ENCODE measurements at places on chromosomes 12 and 14. TPM values are rescaled to one million over a fixed set of nuclear protein-coding genes. Genes with fewer than 3 reads are reported as not detected.

GRCh38 chr12:49939307-49939706 lies 11.2 kb upstream of the AQP2 start:
- no peaks in the 10 kb centered on the region for H3K4me1 ChIP-seq
- no peak overlapping the region for H3K27ac ChIP-seq
- DNase-seq = no peak
- no peak overlapping the region for H3K4me3 ChIP-seq

- H3K27ac ChIP-seq = no peak overlapping the region
- H3K4me3 ChIP-seq = no peak overlapping the region
- H3K4me1 ChIP-seq = no peaks in the 10 kb centered on the region
- no peak for DNase-seq
- no peaks in the 10 kb centered on the region for H3K27me3 ChIP-seq
Observed at GRCh38 chr14:81018684-81019083, 63.3 kb downstream of the TSHR start.

GRCh38 chr12:56297400-56297799 lies 2.7 kb downstream of the CS start:
- no peak overlapping the region for H3K27ac ChIP-seq
- no peak for DNase-seq
- peaks cover 69% of the 10 kb centered on the region for H3K4me1 ChIP-seq
- H3K27me3 ChIP-seq = no peaks in the 10 kb centered on the region
- H3K4me3 ChIP-seq = no peak overlapping the region
- H3K36me3 ChIP-seq = peaks cover 9% of the 10 kb centered on the region

- no peaks in the 10 kb centered on the region for H3K36me3 ChIP-seq
- no peak overlapping the region for H3K27ac ChIP-seq
- H3K4me1 ChIP-seq = no peaks in the 10 kb centered on the region
Observed at GRCh38 chr12:82414044-82414443, 55.7 kb downstream of the METTL25 start.

GRCh38 chr14:100419856-100420255 lies 96.7 kb downstream of the SLC25A47 start:
- DNase-seq = no peak
- no peaks in the 10 kb centered on the region for H3K4me1 ChIP-seq
- H3K27me3 ChIP-seq = no peaks in the 10 kb centered on the region
- no peak overlapping the region for H3K27ac ChIP-seq

DNA sequence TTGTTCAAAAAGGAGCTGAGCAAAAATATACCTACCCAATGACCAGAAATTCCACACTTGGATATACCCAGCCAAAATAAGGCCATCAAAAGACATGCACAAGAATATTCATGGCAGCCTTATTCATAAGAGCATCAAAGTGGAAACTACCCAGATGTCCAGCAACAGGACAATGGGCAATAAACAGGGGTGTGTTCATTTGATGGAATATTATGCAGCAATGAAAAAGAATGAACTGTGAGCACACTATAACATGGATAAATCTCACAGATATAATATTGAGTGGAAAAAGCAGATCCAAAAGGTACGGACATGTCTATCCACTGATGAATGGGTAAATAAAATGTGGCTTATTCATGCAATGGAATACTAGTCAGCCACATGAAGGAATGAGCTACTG lies 209.2 kb upstream of the LHX5 start:
- H3K4me1 ChIP-seq = no peaks in the 10 kb centered on the region
- DNase-seq = no peak
- H3K27me3 ChIP-seq = no peaks in the 10 kb centered on the region
- H3K4me3 ChIP-seq = no peak overlapping the region
- H3K27ac ChIP-seq = no peak overlapping the region

- H3K27me3 ChIP-seq = no peaks in the 10 kb centered on the region
- DNase-seq = no peak
- peak overlapping the region; percentile 30 for H3K4me3 ChIP-seq
- no peaks in the 10 kb centered on the region for H3K4me1 ChIP-seq
- no peaks in the 10 kb centered on the region for H3K36me3 ChIP-seq
Observed at GRCh38 chr12:11812586-11813437, 163.3 kb downstream of the ETV6 start.

GRCh38 chr12:46005823-46006222 lies 15.4 kb upstream of the SCAF11 start:
- no peak overlapping the region for H3K27ac ChIP-seq
- no peaks in the 10 kb centered on the region for H3K36me3 ChIP-seq
- H3K4me1 ChIP-seq = no peaks in the 10 kb centered on the region
- no peak for DNase-seq

- no peaks in the 10 kb centered on the region for H3K36me3 ChIP-seq
- H3K4me1 ChIP-seq = no peaks in the 10 kb centered on the region
- no peak overlapping the region for H3K4me3 ChIP-seq
- DNase-seq = no peak
- H3K27me3 ChIP-seq = no peaks in the 10 kb centered on the region
- no peak overlapping the region for H3K27ac ChIP-seq
Observed at GRCh38 chr12:8953773-8954402, 4.4 kb upstream of the M6PR start.

DNA sequence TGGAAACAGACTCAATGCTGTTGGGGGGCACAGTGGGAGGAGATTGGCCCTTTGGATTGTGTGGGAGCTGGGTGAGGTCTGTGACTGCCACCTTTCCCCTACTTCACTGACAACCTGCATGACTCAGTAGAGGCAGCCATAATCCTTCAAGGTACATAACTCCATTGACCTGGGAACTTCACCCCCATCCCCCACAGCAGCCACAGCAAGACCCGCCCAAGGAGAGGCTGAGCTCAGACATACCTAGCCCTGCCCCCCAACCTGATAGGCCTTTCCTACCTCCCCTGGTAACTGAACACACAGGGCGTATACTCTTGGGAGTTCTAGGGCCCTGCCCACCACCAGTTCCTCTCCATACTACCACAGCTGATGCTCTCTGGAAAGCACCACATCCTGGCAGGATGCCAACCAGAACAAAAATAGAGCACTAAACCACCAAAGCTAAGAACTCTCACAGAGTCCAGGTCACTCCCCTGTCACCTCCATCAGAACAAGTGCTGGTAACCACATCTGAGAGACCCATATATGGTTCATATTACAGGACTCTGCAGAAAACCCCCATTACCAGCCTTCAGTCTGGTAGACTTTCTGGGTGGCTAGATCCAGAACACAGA lies 703.9 kb downstream of the FSCB start:
- no peak for DNase-seq
- H3K4me3 ChIP-seq = no peak overlapping the region
- no peak overlapping the region for H3K27ac ChIP-seq
- H3K27me3 ChIP-seq = no peaks in the 10 kb centered on the region
- no peaks in the 10 kb centered on the region for H3K4me1 ChIP-seq

DNA sequence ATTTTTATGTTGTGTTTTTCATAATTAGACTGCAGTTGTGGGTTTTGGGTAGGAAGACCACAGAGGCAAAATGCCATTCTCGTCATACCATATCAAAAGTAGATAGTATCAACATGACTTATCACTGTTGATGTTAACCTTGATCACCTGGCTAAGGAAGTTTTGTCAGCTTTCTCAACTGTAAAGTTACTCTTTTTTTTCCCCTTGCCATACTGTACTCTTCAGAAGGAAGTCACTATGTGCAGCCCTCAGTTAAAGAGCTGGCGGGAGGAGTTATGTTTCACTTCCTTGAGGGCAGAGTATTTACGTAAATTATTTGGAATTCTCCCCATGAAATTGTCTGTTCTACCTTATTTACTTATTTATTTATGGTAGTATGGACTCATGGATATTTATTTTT lies 78.7 kb downstream of the PRORP start:
- no peak overlapping the region for H3K27ac ChIP-seq
- DNase-seq = no peak
- H3K27me3 ChIP-seq = no peaks in the 10 kb centered on the region
- no peak overlapping the region for H3K4me3 ChIP-seq
- H3K36me3 ChIP-seq = no peaks in the 10 kb centered on the region
- H3K4me1 ChIP-seq = peaks cover 4% of the 10 kb centered on the region

DNA sequence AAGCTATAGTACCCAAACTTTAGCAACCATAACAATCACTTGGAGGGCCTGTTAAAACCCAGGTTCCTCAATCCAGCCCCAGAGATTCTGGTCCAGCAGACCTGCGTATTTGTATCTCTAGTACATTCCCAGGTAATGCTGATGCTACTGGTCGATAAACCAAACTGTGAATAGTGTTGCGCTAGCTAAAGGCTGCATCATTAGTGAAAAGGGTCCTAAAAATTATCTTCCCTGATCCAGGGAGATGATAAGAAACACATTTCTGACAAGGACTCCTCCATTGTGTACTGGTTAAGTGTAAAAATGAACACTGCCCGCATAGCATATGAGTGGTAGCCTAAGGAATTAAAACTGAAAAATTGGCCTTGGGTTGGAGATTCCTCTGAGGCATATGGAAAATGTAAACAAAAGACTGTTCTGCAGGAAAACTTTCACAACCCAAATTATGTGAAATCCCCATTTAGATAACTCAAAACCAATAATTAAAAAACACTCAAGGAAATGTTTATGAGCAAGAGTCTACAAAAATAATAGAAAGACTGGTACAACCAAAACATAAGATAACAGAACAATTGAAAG lies 322.7 kb downstream of the CEP128 start:
- H3K4me1 ChIP-seq = no peaks in the 10 kb centered on the region
- no peak overlapping the region for H3K27ac ChIP-seq
- DNase-seq = no peak
- H3K36me3 ChIP-seq = no peaks in the 10 kb centered on the region

GRCh38 chr12:107283652-107284051 lies 190.3 kb upstream of the CRY1 start:
- DNase-seq = no peak
- H3K27ac ChIP-seq = no peak overlapping the region
- no peaks in the 10 kb centered on the region for H3K27me3 ChIP-seq
- no peaks in the 10 kb centered on the region for H3K4me1 ChIP-seq

DNA sequence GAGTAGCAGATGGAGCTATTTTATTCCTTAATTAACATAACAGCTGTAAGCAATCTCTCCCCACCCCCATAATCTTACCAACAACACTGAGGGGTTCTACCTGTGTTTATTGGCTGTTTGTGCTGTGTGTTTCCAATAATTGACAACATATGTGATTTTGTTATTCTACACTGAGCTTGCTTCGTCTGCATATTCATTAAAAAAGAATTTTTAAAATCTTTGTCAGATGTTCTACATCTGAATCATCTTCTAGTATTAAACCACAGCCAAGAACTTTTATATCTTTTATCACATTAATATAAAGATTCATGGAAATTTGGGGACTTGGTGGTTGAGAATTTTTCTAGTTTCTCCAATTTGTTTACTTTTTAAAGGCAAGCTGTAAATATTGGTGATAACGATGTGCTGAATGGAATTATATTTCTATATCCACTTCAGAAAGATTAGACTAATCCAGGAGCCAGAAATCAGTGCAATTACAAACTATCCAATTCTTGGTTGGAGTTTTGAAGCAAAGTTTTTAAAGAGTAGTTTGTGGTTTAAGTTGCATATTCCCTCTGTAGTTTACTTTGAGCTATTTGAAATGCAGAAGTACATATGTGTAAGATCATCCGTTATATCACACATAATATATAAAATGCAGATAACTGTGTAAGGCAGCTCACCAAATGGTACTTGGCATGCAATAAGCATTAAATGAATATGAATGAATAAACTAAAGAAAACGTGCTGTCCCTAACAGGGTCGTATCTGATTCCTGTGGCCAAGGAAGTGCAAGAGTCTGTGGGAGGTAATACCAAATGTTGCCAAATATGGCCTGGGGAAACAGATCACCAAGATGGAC lies 206.9 kb downstream of the PELI2 start:
- H3K4me3 ChIP-seq = no peak overlapping the region
- H3K4me1 ChIP-seq = no peaks in the 10 kb centered on the region
- DNase-seq = no peak
- H3K27ac ChIP-seq = no peak overlapping the region
- no peaks in the 10 kb centered on the region for H3K36me3 ChIP-seq

- peaks cover 46% of the 10 kb centered on the region for H3K36me3 ChIP-seq
- no peak for DNase-seq
- no peak overlapping the region for H3K4me3 ChIP-seq
- H3K4me1 ChIP-seq = no peaks in the 10 kb centered on the region
- H3K27ac ChIP-seq = no peak overlapping the region
- H3K27me3 ChIP-seq = no peaks in the 10 kb centered on the region
Observed at GRCh38 chr12:98660521-98660920, 15.4 kb downstream of the APAF1 start.

- no peaks in the 10 kb centered on the region for H3K36me3 ChIP-seq
- no peak overlapping the region for H3K4me3 ChIP-seq
- H3K27me3 ChIP-seq = no peaks in the 10 kb centered on the region
Observed at GRCh38 chr12:68138480-68138879, 21.1 kb downstream of the IFNG start.

GRCh38 chr12:2509137-2509536 lies 285.6 kb upstream of the FKBP4 start:
- H3K27ac ChIP-seq = no peak overlapping the region
- peaks cover 33% of the 10 kb centered on the region for H3K36me3 ChIP-seq
- H3K27me3 ChIP-seq = no peaks in the 10 kb centered on the region
- H3K4me1 ChIP-seq = no peaks in the 10 kb centered on the region
- DNase-seq = no peak
- no peak overlapping the region for H3K4me3 ChIP-seq

DNA sequence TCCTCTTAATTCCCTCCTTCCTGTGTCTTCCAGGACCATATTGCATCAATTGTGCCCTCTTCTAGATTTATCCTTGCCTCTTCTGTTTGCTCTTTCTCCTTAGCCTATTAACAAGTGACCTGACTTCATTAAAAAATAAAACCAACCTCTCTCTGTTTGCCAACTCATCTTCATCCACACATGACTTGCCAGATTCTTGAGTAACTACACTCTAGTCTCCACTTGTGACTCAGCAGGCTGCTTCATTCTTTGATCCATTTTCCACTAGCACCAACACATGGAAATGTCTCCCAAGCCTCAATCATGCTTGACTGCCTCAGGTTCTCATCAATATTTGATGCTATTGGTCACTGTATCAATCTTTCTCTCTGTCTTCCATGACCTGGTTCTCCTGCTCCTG lies 492.4 kb upstream of the TMPO start:
- no peak overlapping the region for H3K4me3 ChIP-seq
- no peaks in the 10 kb centered on the region for H3K27me3 ChIP-seq
- H3K27ac ChIP-seq = no peak overlapping the region
- H3K36me3 ChIP-seq = no peaks in the 10 kb centered on the region
- H3K4me1 ChIP-seq = no peaks in the 10 kb centered on the region
- DNase-seq = no peak

DNA sequence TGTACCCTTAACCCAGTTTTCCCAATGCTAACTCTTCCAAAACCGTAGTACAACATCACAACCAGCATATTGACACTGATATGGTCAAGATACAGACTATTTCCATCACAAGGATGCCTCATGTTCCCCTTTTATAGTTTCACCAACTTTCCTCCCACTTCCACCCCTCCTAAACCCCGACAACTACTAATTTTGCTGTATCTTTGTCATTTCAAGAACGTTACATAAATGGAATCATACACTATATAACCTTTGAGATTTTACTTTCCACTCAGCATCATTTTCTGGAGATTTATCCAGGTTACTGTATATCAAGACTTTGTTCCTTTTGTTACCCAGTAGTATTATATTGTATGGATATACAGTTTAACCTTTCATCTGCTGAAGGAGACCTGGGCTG lies 88.9 kb downstream of the MED13L start:
- no peak overlapping the region for H3K27ac ChIP-seq
- H3K36me3 ChIP-seq = no peaks in the 10 kb centered on the region
- no peaks in the 10 kb centered on the region for H3K4me1 ChIP-seq
- no peak overlapping the region for H3K4me3 ChIP-seq
- no peaks in the 10 kb centered on the region for H3K27me3 ChIP-seq

GRCh38 chr12:123986374-123986965 lies 13.5 kb downstream of the ZNF664 start:
- H3K4me3 ChIP-seq = no peak overlapping the region
- no peak for DNase-seq
- H3K36me3 ChIP-seq = peaks cover 5% of the 10 kb centered on the region
- H3K4me1 ChIP-seq = peaks cover 64% of the 10 kb centered on the region

Gene CPNE6
- total RNA-seq = not detected

Gene TCL1B
- total RNA-seq = not detected

Gene ZC3H14
- 59.9 TPM for total RNA-seq

Gene TIGAR
- total RNA-seq = 3.7 TPM

Gene MYO1H
- total RNA-seq = 0.16 TPM

Gene FBXO34
- total RNA-seq = 32.7 TPM
